ENCODE measurements at places on chromosomes 1 and 21.
A peak's percentile ranks its signal among the peaks of the same experiment; 100 is the strongest.

DNA sequence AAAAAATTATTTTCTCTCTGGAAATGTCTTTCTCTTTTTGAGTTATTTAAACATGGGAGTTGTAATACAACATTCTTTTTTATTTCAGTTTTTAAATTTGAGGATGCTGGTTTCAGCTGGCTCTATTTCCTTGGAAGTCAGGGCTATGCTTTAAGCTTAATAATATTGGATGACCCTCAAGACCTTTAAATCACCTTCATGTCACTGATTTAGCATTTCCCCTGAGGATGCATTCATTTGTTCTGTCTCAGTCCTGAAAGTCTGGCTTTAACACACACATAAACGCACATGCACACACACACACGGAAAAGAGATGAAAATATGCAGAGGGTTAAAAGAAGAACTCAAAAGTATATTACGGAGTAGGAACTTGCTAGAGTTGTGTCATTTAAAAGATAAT is 260.5 kb downstream of the PTBP2 start:
- DNase-seq, result no peak

GRCh38 chr1:1079408-1080121 is 5.5 kb upstream of the RNF223 start:
- DNase-seq, result peak; percentile 84

DNA sequence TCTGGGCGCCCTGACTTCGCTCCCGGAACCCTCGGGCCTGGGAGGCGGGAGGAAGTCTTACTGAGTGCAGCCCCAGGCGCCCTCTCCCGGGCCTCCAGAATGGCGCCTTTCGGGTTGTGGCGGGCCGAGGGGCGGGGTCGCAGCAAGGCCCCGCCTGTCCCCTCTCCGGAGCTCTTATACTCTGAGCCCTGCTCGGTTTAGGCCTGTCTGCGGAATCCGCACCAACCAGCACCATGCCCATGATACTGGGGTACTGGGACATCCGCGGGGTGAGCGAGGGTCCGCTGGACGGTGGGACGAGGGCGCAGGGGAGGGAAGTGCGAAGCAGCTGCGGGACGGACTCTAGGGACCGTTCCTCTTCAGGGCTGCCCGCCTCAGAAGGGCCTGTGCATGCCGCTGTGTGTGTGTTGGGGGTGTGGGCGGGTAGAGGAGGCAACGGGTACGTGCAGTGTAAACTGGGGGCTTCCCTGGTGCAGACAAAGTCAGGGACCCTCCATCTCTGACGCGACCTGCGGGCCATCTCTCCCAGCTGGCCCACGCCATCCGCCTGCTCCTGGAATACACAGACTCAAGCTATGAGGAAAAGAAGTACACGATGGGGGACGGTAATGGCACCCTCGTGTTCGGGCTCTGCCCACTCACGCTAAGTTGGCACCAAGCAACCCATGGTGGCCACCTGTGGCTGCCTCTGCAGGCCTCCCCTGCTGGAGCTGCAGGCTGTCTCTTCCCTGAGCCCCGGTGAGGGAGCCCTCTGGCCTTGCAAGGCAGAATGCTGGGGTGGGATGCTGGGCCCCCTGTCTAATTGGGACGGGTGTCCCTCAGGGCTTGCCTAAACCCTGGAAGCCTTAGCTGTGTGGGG is at the start of gene GSTM1:
TSS of gene GSTM1 (plus strand) at position 177 of the 859 bp plus-strand sequence. CDS start at position 234, 57 bp downstream.
- DNase-seq, result no peak

GRCh38 chr1:235015291-235015985 is 113.2 kb downstream of the TOMM20 start:
- no peak for DNase-seq

GRCh38 chr1:18578271-18578670 is 52.4 kb upstream of the PAX7 start:
- no peak for DNase-seq
